ENCODE measurements at places on chromosomes 3 and 15.

- DNase-seq: no peak
Measured at GRCh38 chr15:52284164-52284563, 11.4 kb downstream of the MYO5C start.

DNA sequence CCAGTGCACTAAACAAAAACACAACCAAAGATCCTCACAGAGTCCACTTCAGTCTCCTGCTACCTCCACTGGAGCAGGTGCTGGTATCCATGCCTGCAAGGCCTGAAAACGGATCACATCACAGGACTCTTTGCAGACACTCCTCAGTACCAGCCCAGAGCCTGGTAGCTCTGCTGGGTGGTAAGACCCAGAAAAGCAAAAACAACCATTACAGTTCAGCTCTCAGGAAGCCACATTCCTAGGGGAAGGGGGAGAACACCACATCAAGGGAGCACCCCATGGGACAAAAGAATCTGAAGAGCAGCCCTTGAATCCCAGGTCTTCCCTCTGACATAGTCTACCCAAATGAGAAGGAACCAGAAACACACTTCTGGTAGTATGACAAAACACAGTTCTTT lies 52.5 kb upstream of the PFN2 start:
- DNase-seq: no peak

DNA sequence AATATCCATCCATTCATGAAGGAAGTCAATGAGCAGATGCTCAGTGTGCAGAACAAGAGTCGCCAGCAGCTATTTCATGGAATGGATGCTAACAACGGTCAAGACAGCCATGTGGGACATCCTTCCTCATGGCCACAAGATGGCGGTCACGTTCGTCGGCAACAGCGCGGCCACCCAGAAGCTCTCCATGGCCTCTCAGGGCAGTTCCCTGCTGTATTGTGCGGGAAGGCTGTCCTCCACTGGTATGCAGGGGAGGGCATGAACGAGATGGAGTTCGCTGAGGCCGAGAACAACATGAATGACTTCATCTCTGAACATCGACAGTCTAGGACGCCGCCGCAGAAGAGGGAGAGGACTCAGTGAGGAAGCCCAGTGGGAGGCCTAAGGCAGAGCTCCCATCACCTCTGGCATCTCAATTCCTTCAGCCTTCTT lies 208.3 kb downstream of the TJP1 start:
- DNase-seq: no peak

GRCh38 chr3:127761441-127761801 lies 60.9 kb downstream of the MGLL start:
- no peak for DNase-seq

- DNase-seq: no peak
Measured at GRCh38 chr3:28569357-28569756, 220.7 kb upstream of the AZI2 start.

GRCh38 chr3:14849638-14850230 lies 31.0 kb downstream of the FGD5 start:
- no peak for DNase-seq

- DNase-seq: no peak
Measured at GRCh38 chr3:175619369-175619768, 760.2 kb downstream of the NAALADL2 start.

DNA sequence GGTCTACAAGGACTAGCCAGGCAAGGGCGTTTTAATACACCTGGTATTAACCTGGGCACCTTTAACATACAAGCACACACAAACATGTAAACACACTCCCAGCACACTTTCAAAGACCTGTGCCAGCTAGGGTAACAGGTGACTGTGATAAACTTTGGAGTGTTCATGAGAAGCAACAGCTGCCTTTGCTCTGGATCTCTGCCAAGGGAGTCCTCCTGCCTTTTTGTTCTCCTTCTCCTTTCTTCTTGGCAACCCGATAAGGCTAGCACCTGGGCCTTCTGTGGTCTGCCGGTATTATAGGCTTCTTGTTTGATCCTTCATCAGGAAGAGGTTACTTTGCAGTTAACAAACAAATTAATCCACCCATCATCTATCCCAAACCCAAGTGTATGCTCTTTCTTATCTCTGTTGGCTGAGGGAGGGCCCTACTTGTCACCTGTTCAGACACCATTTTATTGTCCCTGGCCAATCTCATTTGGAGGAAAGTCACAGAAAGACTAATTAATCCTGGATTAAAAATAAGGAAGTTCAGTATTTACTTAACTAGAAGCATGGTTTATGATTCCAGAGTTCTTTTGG lies at the start of gene RETNLB:
Gene RETNLB, minus strand, starts transcription at position 7 of the 579 bp plus-strand sequence. CDS start 225 bp downstream, outside the sequence.
- DNase-seq: no peak

- DNase-seq: no peak
Measured at GRCh38 chr15:54820098-54820497, 376.6 kb downstream of the RSL24D1 start.

DNA sequence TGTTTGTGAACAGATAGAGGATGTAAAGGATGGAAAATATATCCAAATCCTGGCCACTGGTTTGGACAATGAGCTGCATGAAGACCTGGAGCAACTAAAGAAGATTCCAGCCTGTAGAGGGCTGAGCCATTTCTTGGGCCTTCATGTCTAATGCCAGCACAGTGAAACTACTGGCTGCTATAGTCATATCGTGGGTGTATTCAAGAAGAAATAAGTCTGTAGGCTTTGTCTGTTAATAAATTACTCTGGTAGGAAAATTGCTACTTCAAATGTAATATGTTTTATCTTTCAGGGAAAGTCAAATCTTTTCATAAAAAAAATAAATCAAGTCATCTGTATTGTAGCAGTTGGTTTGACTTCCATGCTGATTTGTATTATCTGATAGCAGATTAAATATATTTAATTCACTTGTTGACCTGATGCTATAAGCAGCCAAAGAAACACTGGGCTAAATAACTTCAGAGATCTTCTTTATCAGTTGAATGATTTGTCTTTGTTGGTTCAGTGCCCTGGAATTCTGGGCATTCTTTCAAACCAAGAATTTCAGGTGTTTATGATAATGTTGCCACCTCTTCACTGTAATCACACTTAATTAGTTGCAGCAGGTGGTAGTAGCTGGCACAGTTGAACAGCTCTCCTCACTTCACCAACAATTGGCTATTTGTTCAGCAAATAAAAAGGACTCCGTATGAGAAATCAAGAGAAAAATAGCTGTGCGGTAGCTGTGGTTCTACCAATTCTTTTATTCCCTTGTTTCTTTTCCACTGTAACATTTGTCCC lies 1109.5 kb downstream of the NSUN3 start:
- DNase-seq: no peak

- DNase-seq: no peak
Measured at GRCh38 chr3:123294296-123294938, 92.7 kb downstream of the SEC22A start.

GRCh38 chr3:184470551-184470950 lies 90.7 kb downstream of the CHRD start:
- no peak for DNase-seq

DNA sequence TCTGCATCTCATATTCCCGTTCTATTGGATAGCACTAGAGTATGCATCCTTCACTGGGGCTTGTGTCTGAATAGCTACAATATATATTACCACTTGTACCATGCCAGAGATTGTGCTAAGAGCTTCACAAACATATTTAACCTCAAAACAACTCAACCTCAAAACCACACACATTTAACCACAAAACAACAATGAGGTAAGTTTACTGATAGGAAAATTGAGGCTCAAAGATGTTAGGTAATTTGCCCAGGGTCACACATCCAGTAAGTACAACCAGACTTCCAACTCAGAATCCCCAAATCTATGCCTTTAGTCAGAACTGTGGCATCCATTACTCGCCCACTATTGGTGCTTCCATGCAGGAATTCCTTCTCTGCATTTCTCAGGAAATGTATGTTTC lies 220.0 kb downstream of the FAM43A start:
- DNase-seq: no peak

DNA sequence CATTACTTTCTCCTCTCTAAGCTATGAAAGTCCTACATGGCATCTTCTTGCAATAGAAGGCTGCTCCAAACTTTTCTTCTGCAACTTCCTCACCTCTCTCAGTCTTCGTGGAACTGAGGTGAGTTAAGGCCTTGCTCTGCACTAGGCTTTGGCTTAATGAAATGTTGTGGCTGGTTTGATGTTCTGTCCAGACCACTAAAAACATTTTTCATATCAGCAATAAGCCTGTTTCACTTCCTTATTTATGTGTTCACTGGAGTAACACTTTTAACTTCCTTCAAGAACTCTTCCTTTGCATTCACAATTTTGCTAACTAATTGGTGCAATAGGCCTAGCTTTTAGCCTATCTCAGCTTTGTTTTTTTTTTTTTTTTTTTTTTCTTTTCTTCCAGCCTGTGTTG lies 335.3 kb upstream of the NECTIN3 start:
- DNase-seq: no peak

GRCh38 chr15:91867581-91868026 lies 14.1 kb downstream of the SLCO3A1 start:
- no peak for DNase-seq

DNA sequence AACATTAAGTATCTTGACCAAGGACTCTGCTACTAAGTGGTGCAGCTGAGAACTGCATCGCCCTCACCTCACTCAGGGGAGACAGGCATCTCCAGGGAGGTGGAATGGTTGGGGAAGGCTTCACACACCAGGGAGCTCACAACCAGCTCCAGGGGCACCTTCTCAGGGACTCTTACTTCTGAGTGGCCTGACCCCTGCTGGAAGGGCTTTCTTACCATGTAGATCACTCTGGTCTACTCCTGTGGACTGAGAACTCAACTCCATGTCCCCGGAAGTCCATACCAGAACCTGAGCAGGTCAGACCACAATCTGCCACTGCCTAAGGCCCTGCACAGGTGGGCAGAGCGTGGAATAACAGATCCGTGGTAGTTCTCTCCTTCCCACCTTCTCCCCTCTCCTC lies 140.5 kb downstream of the TLE3 start:
- DNase-seq: no peak

DNA sequence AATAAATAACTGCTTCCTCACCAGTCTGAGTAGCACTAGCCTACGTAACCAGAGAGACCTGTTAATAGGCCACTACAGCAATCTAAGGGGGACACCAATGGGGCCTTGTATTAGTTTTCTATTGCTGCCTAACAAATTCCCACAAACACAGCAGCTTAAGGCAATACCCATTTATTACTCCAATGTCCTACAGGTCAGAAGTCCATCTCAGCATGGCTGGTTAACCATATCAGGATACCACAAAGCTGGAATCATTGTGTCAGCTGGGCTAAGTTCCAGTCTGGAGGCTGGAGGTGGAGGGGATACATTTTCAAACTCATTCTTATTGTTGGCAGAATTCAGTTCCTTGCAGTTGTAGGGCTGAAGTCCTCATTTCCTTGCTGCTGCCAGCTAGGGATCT lies 331.9 kb downstream of the ULK4 start:
- DNase-seq: no peak

- DNase-seq: no peak
Measured at GRCh38 chr3:155231792-155232191, 61.7 kb downstream of the STRIT1 start.

- peak; percentile 97 for DNase-seq
Measured at GRCh38 chr3:189139611-189139940, 32.2 kb upstream of the TPRG1 start.

DNA sequence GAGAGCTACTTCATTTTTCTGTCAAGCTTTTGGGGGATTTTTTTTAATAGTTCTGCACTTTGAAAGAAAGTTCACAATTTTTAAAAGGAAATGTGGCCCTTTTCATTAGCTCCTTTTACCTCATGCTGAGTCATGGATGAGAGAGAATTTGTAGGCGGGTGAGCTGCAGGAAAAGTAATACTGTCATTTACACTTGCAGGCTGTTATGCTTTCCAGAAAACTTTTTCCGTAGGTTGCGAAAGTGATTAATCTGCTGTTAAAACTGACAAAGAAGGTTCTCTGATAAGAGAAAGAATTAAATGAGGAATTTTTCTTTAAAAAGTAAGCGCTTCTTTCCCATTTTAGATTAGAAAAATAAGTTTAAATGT lies 430.2 kb downstream of the LPP start:
- DNase-seq: no peak

DNA sequence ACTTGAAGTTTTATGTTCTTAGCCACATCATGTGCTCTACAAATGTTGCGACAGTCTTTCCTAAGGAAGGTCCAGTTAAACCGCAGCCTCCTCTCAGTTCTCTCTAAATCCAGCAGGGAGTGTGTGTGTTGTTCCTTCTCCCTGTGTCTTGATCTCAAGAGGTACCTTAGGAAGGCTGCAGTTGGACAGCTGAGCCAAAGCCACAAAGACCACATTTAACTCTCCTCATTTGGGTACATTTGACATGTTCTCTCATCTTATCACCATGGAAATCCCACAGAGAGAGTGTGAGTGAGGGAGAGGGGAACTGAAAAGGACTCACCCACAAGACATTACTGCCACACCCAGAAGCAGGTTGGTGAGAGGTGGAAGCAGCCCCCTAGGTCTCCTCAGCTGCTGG lies 79.5 kb downstream of the CD200R1L start:
- no peak for DNase-seq

GRCh38 chr15:25910832-25911231 lies 47.7 kb upstream of the ATP10A start:
- no peak for DNase-seq

DNA sequence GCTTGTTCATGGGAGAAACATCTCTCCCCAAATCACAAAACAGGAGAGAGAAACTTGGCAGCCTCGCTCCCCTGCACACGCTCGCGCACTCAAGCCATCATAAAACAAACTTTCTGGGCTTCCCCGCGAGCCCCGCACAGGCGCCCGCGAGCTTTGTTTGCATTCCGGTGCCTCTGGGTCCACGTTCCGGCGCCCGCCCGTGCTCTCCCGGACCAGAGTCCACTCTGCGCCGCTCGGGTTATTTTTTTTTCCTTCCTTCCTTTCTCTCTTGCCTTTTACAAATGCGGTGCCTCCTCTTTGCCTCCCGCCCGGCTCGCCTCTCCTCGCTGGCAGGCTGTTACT lies 363 bp downstream of the MAGI1 start:
- DNase-seq: no peak

DNA sequence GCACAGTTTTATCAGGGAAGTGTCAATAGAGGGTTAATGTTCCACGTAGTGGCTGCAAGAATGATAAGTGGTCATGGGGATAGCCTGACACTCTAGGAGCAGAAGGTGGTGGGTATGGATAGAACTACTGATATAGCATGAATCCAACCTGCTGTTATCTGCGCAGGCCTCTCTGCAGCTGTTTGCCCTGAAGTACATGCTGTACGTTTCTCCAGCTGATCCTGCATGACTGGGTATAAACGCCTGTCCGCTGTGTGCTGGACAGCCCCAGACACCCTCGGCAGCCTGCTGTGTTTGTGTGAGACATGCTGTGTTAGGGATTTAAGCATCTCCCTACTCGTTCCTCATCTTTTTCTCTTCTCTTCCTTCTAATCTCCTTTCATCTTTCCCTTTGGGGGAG lies 87.1 kb downstream of the LPP start:
- DNase-seq: no peak
